ENCODE measurements at places on chromosomes 6 and 20.

GRCh38 chr6:95877480-95877879 is 138.3 kb upstream of the FUT9 start:
- DNase-seq: no peak

- no peak for DNase-seq
Measured at GRCh38 chr20:22862671-22863230, 172.4 kb upstream of the SSTR4 start.

DNA sequence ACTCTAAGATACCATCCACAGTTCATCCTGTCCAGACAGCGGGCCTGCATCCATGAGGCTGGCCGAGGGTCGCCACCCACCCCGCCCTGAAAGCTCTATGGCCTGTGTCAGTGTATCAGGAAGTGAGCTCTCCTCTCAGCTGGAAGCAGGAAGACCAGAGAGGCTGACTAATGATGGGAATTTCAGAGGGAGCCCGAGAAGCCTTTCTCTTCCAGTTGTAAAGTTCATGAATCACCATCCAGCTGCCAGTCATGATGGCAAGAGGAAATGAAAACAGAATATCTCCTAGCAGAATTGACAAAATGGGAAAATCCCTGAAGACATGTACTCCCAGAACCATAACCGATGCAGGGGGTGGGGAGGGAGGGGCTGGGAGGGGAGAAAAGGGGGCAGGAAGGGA is 109.6 kb upstream of the RPS6KA2 start:
- DNase-seq: no peak

DNA sequence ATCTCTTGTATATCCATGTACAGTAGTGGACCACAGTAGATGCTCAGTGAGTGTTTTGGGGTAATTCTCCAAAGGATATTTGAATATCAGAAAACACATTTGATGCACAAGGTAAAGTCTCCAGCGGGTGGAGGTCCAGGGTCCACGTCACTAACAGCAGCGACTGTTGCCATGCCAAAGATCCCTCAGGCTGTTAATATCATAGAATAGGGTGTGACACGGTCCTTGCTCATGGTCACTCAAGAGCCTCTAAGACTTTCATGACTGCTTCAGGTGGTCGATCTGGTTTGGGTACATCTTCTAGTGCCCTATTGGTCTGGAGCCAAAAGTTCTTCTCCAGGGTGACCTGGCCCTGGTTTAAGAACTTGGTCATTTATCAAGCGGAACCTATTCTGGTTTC is 90.8 kb downstream of the OLIG3 start:
- no peak for DNase-seq

DNA sequence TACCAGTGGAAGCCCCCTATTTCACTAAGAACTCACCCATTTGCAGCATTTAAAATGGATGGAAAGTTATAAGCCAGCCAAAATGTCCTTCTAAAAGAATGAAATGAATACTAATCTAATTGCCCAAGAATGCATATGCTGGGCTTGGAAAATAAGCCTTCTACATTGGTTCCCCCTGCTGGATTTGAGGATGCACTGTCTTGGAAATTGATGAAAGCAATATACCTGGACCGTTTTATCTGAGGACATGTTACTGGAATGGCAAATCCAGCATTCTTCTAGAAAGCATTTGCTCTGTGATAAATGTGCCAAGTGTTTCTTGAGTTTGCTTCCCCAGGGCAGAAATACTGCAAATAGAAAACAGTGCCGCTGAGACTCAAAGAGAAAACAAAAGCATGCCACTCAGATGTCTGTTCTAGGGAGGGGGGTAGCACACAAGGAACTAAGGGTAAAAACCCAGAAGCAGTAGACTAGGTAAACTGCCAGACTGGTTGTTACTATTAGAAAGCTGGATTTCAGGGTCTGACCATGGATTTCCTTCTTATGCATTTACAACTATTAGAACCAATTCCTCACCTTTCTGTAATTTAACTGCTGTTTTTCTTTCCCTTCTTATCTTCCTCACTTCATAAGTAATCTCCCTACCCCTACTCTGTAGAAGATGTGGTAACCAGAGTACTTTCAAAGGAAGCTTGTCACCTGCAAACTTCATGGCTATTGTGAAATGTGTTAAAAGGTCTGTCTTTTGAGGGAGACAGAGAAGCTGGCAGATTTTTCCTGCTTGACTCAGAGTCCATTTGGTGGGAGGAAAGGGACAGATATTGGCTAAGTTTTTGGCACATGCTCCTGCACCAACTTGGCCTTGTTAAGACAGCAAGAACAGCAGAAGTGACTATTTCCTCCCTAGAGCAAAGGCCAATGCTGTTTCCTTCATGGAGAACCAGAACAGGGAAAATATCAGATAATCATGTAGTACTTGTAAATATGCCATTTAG is 642.6 kb downstream of the KIF16B start:
- DNase-seq: no peak

DNA sequence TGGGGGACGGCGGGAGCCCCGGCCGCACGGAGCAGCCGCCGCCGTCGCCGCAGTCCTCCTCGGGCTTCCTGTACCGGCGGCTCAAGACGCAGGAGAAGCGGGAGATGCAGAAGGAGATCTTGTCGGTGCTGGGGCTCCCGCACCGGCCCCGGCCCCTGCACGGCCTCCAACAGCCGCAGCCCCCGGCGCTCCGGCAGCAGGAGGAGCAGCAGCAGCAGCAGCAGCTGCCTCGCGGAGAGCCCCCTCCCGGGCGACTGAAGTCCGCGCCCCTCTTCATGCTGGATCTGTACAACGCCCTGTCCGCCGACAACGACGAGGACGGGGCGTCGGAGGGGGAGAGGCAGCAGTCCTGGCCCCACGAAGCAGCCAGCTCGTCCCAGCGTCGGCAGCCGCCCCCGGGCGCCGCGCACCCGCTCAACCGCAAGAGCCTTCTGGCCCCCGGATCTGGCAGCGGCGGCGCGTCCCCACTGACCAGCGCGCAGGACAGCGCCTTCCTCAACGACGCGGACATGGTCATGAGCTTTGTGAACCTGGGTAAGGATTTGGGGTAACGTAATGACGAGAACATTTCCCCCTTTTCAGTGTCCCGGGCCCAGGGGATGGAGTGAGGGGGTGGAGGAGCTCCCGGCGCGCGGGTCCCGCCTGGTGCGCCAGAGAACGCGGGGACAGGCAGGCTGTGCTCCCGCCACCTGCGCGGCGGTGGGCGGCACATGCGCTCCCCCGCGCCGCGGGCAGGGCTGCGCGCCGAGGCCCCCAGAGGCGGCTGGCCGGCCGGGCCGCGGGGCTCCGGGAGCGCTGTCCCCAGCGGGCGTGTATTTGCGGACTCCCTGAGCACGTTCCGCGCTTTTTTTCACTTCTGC is 1.4 kb downstream of the BMP6 start:
- no peak for DNase-seq

DNA sequence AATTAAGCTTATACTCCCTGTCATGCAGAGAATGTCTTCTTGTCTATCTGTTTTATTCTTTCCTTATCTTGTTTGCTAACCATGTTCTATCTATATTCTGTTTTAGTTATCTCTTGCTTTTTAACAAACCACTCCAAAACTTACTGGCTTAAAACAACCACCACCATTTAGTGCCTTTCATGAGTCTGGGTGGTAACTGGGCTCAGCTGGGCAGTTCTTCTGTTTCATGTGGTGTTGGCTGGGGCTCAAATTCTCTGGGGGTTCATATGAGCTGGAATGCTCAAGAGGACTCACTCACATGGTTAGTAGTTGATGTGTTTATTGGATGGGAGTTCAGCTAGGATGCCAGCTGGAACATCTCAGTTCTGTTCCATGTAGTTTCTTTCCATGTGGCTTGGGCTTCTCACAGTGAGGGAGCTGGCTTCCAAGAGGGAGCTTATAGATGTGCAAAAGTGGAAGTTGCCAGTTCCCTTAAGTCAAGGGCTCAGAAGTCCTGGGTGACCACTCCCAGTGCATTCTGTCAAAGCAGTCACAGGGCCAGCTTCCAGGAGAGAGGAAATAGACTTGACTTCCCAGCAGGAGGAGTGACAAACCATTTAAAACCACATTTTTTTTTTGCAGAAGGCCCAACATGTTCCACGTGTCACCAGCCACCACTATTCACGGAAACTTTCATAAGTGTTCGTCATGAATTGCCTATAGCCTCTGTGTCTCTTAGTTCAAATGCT is 70.4 kb downstream of the PLCB4 start:
- no peak for DNase-seq

- DNase-seq: no peak
Measured at GRCh38 chr6:135692426-135692825, 159.1 kb upstream of the PDE7B start.

DNA sequence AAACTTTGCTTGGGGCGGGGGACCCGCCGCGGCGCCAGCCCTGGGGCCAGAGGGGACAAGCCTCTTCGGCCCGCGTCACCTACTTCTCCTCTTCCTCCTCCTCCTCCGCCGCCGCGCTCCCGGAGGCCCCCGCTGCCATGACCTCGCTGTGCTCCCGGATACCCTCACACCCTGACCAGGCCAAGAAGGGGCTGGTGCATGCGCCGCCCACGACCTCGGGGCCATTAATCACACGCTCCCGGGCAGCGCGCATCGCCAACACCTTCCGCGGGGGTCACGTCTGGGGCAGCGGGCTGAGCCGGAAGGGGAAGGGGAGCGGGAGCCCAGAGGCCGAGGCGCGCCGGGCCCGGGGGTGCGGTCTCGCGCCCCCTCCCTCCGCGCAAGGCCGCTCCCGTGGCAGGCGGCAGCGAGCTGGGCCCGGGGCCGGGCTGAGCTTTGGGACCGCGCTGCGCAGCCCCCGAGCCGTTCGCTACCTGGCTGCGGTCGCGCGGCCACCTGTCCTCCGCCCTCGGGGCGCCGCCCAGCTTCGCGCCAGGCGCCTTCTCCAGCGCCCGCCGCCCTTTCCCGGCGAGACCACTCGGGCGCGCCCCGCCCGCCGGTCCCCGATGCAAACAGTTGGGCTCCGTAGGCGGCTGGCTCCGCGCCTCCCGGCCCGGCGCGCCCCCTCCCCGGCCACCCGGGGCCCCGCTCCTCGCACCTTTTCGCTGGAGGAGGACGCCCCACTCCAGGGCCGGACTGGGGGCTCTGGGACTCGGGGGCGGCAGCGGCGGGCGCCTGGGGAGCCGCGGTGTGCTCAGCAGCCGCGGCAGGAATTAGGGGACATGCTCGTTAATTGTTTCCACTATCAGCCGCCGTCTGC is 575 bp upstream of the CNR1 start:
- no peak for DNase-seq

GRCh38 chr6:99287523-99287922 is 62.0 kb downstream of the FAXC start:
- no peak for DNase-seq

DNA sequence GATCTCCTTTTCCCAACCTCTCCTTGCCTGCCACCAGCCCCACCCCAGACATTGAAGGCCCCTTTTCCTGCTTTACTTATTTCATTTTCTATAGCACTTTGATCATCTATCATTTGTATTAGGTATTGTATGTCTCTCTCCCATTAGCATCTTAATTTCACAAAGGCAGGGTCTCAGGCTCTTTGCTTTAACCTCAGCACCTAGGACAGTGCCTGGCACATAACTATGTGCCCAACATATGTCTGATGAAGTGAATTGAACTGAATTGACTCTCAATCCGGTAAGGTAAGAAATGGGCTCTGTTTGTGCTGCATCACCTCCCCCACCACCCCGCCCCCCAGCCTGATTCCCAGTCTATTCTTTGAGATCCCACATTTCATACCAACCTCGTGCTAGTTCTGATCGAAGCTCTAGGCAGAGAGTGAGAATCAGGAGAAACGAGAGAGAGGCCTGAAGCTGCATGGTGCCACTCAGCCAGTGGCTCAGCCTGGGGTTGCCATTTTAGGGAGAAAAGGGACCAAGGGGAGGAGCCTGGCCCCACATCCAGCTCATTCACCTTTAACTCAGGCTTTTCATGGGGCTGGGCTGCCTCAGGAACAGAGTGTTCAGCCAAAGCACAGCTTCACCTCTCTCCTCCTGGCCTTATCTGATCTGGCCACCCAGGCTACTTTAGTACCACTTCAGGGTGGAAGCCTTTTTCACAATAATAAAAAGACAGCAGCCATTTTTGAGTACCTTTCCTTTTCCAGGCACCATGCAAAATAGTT is at the start of gene SPINT3:
Gene SPINT3 (minus strand): TSS at position 476 of the 767 bp plus-strand sequence. CDS start 14 bp downstream, at position 462.
- DNase-seq: no peak

DNA sequence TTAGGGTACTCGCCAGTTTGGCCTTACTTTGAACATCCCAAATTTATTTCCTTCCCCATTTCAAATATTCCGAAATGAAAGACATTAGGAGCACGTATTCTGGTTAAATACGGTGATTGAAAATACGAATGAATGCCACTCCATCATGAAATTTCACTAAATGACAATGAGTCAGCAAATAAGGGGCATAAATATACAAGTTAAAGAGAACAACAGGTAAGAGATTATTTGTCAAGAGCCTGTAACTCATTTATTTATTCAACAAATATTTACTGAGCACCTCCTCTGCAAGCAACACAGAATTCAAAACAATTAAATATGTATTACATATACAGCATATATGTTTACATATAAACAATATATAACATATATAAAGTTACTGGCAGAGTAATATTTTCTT is 44.8 kb downstream of the MYB start:
- DNase-seq: no peak

DNA sequence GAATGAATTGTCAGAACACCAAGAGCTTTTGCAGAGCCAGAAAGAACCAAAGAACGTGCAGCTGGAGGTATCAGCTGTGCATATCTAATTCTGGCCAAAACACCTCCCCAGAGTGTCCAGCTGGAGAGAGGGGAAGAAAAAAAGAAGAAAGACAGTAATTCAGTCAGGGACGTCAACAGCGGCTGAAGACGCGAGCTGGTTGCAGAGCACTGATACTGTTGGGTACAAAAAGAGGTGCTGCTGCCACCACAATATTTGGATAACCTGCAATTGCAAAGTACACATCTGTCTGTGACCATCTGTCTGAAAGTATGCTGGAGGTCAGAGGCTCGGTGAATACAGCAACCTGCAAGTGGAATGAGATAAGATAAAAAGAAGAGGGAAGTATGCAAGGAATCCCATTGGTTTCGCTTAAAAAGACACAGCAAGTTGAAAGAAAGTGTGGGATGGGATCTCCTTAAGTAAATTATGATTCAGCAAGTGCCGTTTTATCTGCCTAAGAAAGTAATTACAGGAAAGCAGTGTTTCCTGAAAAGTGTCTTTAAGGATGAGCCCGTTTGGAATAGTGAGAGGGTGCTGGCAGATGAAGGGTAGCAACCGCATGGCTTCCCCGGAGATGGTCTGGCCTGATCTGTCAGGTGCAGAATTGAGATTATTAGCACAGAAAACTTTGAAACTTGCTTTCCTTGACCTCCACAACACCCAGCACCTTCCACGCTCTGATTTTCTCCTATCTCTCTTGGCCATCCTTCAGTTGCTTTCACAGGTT is 189.9 kb upstream of the PRDM1 start:
- no peak for DNase-seq

- DNase-seq: no peak
Measured at GRCh38 chr20:8946036-8946940, 122.6 kb upstream of the PLCB4 start.

All from stimulated activated CD4-positive, alpha-beta T cell treated with anti-CD3 and anti-CD28 coated beads, Interleukin-1b, Interleukin-23, amount 100 ng/mL, for 1 hour (primary cell).